ENCODE measurements at places on chromosomes 7 and 10.

DNA sequence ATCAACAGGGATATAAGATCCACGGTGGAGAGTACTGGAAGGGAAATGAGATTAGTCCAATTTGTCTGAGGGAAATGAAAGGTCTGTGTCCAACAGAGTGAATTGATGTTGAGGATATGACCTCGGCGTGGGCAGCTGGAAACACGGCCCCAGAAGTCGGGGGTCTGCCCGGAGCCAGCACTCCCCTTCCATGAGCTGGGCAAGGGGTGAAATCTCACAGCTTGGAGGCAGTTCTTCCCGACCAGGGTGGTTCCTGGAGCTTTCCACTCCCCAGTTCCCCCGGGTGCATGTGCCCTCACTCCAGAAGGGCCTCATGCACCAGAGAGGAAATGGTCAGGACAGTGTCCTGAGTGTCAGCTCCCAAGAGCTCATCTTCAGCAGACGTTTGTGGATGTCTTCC lies 264.7 kb upstream of the PPP2R2D start:
- no peak for DNase-seq

- DNase-seq, result no peak
These were observed 17.4 kb upstream of the CCDC172 start for GRCh38 chr10:116306847-116307246.

DNA sequence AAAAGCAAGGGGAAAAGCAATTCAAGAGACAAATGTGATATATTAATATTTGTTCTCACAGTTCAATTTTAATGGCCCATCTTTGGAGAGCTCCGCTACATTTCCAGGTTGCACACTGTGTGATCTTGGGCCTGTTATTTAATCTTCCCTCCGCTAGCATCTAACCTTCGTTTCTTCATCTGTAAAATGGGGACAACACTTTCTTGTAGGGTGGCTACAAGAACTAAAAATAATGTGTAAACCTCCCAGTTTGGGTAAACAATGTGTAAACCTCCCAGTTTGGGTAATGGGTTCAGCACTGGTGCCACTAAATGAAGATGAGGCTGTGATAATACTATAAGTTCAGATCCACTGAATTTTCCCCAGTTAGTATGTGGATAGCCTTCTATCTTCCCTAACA lies 99.5 kb downstream of the CDK6 start:
- DNase-seq, result no peak

DNA sequence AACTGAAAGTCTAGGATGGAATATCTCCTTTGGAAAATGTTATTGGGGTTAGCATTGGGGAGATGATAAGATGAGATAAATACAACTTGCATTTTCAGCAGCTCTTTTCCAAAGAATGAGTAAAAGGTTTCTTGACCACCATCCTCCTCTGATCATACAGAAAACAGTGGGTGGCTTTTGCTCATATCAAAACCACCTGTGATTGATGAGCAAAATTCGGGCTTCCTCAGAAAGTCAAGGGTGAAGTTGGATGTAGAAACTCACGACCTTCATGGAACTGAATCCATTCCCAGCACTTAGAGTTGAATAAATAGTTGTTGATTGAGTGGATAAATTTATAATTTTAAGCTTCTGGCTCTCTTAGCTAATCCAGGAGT lies 158.4 kb downstream of the DNAJB6 start:
- DNase-seq, result no peak

DNA sequence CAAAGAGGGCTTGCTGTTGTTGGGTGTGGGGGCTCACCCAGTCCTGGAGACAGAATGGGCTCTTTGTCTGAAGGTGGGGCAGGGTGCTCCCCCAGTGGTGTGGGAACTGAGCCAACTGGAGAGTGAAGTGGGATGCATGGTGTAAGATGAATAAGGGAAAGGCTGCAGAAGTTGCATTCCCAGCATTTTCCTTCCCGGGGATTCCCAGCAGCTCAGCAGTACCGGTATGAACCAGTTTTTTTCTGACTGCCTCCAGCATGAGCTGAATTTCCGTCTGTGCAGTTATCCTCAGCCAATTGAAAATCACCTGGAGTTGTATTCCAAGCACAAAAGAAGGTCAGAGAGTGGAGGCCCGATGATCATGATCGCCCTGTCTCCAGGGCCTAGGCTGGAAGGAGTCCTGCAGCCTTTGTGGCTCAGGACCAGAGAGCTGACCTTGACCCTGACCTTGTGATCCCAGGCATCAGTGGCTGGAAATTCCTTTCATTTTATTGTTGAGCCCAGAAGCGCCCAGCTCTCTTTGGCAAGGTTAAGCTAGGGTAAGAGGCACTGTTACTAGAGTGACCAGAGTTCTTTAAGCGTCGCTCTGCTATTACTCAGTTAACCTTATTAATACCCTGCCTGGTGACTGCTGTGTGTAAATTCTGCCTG lies 33.4 kb downstream of the OGDH start:
- DNase-seq, result no peak

- no peak for DNase-seq
These were observed 41.5 kb upstream of the PLEKHA1 start for GRCh38 chr10:122333037-122333436.

DNA sequence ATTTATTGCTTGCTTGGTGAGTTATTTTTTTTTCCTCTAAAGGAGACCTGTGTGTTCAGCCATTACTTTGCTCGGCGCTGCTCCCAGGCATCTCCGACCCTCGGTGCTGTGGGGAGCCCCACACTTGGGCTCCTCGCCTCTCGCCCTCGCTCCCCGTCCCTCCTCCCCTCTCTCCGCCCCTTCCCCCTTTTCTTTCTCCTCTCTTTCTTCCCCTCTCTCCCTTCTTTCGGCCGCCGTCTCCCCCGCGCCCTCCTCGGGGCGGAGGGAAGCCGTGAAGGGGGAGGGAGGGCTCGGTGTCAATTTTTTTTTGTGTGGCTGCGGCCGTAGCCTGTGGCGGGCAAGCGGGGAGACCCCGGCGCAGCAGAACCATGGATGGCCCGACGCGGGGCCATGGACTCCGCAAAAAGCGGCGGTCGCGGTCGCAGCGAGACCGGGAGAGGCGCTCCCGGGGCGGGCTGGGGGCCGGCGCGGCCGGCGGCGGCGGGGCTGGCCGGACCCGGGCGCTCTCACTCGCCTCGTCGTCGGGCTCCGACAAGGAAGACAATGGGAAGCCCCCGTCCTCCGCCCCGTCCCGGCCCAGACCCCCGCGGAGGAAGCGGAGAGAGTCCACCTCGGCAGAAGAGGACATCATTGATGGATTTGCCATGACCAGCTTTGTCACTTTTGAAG lies 1.1 kb downstream of the AUTS2 start:
- DNase-seq, result no peak

DNA sequence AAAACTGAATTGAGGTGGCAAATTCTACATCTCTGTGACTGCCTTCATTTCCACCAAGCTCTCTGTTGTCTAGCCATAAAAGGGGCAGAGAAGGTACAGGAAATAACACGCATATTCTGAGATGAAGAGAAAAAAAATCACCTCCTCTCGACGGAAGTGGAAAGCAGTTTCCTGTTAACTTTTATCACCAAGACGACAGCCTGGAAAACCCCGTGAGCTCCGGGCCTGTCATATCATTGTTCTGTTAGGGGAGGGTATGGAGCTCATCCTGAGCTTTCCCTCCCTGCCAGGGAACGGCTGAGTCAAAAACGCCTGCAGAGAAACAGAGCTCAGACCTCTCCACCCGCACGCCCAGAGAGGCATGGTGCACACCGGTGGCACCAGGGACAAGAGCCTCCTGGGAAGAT lies 200.3 kb downstream of the PRPF18 start:
- DNase-seq, result peak; percentile 52

GRCh38 chr10:16509996-16510395 lies 11.7 kb downstream of the C1QL3 start:
- no peak for DNase-seq

GRCh38 chr10:90269699-90270098 lies 568.3 kb downstream of the KIF20B start:
- no peak for DNase-seq

- DNase-seq, result no peak
These were observed 328.7 kb downstream of the ARL4A start for GRCh38 chr7:13016036-13016581.

GRCh38 chr10:9615189-9615588 lies 1402.5 kb upstream of the CELF2 start:
- no peak for DNase-seq

- no peak for DNase-seq
These were observed 246.9 kb downstream of the PTEN start for GRCh38 chr10:88110355-88110754.

DNA sequence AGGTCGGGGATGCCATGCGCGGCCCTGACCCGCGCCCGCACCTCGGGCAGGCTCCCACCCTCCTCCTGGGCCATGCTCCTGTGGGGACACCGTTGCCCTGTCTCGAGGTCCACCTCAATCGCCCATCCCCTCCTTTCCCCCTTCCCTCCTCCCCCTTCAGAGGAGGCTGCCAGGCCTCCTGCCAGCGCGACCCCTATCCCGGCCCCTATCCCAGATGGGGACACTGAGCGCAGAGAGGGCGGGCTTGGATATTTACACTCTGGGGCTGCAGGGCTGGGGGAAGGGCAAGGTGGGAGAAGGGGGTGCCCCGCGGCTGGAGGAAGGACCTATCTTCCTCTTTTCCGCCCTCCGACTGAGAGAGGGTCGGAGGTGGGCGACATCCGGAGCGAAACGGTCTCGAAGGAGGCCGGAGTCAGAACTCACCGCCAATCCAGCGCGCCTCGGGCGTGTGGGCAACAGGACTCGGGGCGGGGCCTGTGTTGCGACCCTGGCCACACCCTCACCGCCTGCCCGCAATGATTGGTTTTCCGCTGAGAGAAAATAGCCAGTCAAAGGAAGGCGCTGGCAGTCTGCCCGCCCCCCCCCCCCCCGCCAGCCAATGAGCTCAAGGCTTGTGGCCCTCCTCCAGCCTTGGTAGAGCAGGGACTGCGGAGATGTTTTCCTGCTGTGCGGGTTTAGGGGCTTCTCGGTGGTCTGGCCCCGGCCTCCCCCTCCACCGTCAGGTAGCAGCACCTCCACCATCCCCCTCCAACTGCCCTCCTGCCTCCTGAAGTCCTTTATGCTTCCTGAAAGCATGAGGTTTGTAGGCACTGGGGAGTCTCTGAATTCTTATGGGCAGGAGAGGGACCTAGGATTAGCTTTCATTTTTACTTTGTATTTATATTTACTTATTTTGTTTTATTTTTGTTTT lies at the start of gene METTL27:
TSS of gene METTL27 (minus strand) at position 450 of the 910 bp plus-strand sequence. CDS start at position 74, 376 bp downstream.
- DNase-seq, result peak; percentile 81

GRCh38 chr7:44073664-44074348 lies 8.4 kb upstream of the PGAM2 start:
- peak; percentile 21 for DNase-seq

- no peak for DNase-seq
These were observed 209.7 kb upstream of the STEAP4 start for GRCh38 chr7:88516429-88516828.

DNA sequence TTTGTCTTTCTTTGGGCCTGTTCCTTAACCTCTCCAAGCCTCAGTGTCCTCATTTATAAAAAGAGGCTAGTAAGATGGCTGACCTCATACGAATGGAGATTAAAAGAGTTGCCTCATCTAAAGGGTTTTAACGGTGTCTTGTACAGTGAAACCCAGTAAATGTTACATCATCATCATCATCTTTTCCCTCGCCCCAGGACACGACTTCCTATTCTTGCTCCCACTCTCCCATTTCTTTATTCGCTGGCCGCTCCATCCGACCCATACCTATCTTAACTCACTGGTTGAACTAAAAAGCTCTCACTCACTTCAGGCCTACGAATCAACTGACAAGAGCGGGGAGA lies 554 bp downstream of the FRA10AC1 start:
- DNase-seq, result no peak

GRCh38 chr7:1937252-1937605 lies 267.2 kb downstream of the ELFN1 start:
- DNase-seq, result no peak

- DNase-seq, result no peak
These were observed 158.4 kb upstream of the ZNF32 start for GRCh38 chr10:43806831-43807640.

DNA sequence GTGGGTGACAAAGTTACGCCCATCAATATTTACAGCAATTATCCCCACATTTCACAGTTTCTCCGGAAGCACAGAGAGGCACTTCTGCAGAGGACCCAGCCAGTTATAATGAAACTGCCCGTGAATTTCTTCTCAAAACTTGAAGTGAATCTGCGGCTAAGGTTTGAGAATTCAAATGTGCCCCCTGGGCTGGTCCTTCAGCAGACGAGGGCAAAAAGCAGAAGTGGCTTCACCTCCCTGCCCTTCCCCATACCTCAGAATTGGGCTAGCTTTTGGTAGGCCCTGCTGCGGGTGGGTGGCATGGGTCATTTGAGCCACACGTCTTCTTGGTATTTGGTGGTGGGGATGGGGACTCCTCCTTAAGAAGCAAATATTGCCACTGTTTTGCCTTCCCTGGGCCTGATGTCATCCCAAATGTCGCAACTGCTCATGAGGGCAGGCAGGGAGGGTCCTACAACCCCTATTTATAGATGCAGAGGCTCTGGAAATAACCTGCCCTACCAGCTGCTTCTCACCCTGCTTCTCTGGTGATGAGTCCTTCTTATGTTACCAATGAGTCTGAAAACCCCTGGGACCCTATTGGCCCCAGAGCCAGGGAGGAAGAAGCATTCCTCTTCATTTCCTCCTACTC lies 16.6 kb upstream of the WDFY4 start:
- no peak for DNase-seq

- no peak for DNase-seq
These were observed 50.7 kb upstream of the RHEB start for GRCh38 chr7:151570366-151570915.

DNA sequence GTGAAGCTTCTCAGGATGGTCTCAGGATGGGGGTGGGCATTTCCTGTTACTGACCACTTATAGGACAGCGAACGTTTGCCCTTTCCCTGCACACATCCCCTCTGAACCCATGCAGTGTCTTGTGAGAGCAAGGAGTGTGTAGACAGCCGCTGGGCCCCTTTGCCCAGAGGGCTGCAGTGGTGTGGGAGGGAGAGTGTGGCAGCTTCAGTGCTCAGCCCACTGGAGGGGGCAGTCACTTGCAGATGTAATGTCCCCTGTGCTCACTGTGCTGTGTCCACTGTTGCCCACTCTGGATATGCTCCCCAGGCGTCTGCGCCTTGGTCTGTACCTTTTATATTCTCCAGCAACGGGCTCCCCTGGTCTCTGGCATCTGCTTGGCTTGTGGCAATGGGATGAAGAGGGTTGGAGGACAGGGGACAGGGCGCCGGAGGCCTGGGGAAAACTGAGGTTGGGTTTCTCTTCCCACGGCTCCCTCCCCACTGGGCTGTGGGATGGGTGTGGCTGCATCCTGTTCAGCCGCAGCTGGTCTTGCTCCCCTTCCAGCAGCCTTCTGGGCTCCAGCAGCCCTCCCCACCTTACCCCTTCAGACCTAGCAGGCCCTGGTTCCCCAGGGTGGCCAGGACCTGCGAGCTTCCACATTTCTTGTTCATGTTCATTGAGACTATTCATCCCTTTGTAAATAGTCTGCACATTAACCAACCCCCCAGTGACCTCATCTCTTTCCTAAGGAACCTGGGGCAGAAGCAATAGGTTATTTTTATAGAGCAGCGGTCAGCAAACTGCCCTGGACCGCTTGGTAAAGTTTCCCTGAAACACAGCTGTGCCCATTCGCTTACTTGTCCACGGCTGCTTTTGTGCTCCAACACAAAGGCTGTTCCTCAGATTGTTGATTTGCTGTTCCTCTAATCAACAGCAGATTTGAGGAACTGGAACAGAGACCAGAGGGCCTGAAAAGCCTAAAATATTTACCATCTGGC lies 6.1 kb downstream of the ZNF789 start:
- DNase-seq, result no peak
